ENCODE measurements at places on chromosomes 11 and 22.

- no peak for DNase-seq
Measured at GRCh38 chr11:47485107-47485506, 36.2 kb upstream of the RAPSN start.

DNA sequence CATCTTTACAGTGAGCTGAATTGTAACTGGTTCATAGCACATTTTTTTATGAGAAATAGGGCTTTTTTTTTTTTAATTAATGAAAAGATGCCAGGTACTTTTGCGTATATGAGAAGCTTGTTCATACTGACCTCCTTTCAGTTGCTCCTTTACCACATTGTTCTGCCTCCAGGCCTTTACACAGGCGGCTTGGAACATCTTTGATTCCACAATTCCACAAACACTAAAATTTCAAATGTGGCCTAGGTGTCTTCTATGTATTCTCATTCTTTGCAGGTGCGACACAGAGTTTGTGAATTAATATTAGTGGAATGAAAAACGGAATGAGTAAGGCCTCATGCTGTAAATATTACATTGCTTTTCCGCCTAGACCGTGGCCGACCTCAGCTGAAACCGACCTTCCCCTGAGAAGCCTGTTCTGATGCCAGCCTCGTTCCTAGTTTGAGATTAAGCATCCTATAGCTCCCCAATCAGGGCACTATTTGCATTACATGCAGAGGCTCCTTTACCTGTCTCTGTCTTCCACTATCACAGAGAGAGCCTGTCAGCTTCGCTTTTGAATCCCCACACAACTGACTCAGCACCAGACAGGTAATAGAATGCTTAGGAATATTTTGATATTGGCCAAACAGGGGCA is 125.8 kb downstream of the LDLRAD3 start:
- DNase-seq, result peak; percentile 89

- DNase-seq, result no peak
Measured at GRCh38 chr11:31974366-31975136, 116.3 kb upstream of the RCN1 start.

- DNase-seq, result no peak
Measured at GRCh38 chr11:45501392-45502225, 163.8 kb downstream of the CHST1 start.

DNA sequence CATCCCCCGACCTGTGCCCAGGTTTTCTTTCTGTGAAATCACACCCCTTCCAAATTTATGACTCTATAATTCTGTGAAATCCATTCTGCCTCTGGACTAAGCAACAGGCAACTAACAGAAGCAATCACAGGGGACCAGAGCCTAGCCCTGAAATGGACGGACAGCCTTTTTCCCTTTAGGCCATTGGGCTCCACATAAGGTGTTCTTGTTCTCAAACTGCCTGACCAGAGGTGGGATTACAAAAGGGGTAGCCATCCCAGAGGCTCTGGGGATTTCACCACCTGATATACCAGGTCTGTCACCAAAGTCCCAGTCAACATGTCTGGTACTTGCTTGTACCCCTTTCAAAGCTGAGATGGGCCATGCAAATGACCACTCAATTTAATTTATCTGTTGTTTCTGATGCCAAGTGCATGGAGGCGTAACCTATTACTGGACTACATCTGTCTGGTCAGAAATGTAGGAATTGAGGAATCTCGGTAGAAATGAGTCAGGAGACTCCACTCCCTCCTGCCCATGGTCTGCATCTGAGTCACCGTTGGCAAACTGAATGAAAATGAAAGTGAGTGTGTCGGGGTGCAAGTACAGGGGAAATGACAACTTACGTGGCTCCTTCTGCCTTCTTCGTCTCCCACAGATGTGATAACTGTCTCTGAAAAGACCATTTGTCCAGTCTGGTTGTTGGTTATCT is 10.2 kb downstream of the DKK3 start:
- DNase-seq, result no peak

DNA sequence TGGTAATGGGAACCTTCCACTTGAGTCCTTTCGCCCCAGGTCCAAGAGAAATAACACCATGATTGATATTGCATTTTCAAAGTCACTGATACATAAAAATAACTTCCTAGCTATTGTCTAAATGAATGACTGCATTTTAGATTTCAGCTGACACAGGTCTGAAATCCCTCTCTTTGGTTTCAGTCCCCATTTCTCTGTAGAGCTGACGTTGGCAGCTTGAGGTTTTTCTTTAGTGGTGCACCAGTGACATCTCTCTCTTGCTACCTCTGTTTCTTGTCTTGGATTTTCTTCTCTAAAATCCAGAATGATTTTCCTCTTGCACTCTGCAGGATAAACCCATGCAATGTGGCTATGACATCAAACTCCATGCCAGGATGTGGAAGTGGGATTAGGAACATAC is 31.7 kb upstream of the SORL1 start:
- DNase-seq, result no peak
